ENCODE measurements at places on chromosomes 16 and 17.

GRCh38 chr16:49698931-49699840 lies 156.7 kb downstream of the ZNF423 start:
- no peak for DNase-seq

GRCh38 chr16:27706866-27707685 lies 157.1 kb downstream of the KATNIP start:
- DNase-seq, result no peak

DNA sequence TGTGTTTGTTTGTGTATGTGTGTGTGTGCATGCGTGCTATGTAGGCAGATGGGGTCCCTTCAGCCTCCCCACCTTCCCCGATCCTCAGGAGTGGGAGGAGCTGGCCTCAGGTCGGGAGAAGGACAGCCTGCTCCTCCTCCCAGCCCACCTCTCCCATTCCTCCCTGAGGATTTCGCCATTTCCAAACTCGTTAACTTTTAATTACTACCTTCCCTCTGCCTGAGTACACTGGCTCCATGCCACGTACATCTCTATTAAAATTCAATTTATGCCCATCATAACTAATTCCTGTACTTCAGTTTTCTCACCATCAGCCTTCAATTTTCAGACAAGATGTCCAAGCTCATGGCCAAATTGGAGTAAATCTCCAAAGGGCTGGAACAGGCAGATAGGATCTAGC lies 148.6 kb downstream of the SDK2 start:
- no peak for DNase-seq

GRCh38 chr17:42413464-42414040 lies 9.5 kb downstream of the CAVIN1 start:
- no peak for DNase-seq

- DNase-seq, result no peak
Observed at GRCh38 chr17:8019665-8020650, 17.5 kb downstream of the GUCY2D start.

GRCh38 chr17:4073983-4074830 lies 68.6 kb downstream of the ZZEF1 start:
- DNase-seq, result no peak

DNA sequence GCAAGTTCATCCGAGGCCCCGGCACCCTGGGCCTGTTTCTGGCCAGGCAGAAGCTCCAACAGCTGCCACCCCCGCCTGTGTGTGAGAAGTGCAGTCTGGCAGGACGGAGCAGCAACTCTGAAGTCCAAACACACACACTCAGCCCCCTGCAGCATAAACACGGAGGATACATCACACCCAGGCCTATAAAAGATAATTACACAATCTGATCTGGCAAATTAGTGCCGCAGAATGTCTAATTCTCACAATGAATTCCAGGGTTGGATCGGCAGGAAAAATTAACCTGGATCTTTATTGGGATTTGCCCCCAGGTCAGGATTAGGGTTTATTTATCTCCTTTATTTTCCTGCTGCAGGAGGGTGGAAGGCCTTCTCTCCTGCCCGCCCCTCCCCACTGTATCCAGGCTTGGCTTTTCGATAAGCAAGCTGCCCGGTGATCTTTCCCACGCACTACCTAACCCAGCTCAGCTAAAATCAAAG lies 311.4 kb downstream of the SOX9 start:
- DNase-seq, result no peak

DNA sequence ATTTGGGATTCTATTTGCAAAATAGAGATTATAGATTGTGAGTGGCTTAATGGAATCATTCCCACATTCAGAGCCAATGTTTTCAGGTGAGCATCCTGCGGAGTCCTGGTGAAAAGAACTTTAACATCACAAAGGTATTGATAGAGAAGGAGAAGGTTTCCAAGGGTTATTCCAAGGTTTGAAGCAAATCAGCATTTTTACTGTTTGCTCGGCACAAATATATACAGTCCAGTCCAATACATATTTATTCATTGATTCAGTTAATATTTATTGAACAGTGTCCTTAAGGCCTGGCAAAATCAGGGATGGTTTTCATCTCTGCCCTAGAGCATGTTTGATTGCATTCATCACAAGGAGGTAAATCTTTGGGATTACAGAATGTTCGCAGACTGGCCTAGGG lies 6.4 kb downstream of the MPV17L start:
- DNase-seq, result no peak

- DNase-seq, result no peak
Observed at GRCh38 chr17:60060474-60060873, 18.2 kb downstream of the HEATR6 start.

GRCh38 chr17:72967977-72968585 lies 124.4 kb downstream of the SLC39A11 start:
- no peak for DNase-seq

GRCh38 chr17:15085890-15086677 lies 179.0 kb downstream of the PMP22 start:
- DNase-seq, result no peak

DNA sequence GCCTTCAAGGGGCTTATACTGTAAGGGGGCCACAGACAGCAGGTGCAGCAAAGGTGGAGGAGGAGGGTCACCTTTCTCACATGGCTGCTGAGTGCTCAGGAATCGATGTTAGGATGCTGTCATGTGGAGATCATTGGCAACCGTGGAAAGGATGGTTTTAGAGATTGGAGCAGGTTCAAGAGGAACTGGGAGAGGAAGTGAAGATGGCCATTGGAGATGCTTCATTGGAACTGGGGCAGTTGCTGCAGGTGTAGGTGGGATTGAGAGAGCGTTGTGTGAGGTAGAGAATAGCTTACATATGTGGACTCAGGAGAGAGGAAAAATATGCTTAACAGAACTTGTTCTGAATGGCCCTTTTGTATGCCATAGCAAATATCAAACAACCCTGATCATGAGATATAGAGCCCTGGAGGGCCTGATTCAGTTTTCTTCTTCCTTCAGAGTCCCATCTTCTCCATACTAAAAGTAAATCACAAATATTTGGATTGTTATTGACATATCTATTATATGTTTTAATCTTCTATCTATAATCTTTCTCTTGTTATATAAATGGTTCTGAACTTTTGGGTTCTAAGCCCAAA lies 40.8 kb downstream of the LDHD start:
- no peak for DNase-seq

DNA sequence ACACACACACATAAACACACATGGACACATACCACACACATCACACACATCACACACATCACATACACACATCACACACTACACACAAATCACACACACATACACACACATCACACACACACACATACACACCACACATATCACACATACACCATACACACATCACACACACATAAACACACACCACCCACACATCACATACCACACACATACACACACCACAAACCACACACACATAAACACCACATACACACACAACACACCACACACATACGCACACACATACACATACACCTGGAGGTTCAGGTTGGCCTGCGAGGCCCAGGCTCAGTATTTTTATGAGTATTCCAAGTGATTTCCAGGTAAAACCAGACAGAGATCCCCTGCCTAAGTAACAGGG lies 279.5 kb downstream of the FOXL1 start:
- no peak for DNase-seq
